ENCODE measurements at places on chromosomes 7 and 10.

DNA sequence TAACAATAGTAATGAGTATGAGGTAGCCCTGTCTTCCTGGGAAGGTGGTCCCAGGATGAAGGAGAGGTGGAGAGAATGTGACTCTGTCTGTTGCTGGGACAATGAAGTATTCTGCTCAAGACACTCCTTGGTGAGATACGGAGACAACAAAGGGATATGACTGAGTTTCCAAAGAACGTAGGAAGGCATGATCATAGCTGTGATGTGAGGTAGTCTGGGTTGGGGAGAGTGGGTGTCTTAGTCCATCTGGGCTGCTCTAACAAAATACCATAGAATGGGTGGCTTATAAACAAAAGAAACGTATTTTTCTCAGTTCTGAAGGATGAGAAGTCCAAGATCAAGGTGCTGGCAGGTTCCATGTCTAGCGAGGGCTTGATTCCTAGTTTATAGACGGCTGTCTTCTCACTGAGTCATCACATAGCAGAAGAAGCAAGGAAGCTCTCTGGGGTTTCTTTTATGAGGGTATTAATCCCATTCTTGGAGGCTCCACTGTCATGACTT is 84.9 kb upstream of the RHOBTB1 start:
- DNase-seq, result no peak

DNA sequence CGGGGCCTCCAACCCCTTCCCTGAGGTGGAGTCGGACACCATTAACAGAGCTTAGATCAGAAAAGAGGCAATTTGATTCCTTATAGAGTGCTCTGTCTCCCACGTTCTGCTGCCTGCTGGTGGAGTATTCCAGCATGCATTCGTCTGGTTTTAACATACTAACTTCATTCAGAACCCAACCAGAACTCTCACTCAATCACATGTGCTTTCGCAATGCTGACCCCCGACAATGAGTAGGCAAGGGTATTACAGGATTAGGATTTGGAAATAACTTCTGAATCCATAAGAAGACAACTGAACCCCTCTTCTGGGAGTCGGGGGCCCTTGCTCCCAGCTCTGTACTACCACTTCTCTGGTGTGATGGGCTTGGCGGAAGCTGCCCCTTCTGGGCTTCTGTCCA is 55.7 kb upstream of the HABP2 start:
- DNase-seq, result no peak

DNA sequence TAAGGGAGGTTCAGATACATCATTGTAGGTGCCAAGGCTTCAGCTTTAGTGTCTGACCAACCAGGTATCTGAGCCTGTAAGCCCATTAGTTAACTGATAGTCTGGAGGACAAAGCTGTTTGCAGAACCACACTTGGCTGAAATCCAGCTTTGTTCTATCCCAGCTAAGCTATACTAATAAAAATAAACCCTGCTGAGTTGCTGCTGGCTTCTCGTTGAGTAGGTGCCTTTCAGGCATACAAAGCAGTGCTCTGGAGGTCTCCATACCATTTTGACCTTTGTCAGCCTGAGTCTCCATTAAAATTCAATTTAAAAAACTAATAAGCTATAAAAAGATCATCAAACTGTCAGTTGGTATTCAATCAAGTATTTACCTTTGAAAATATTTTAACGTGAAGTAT is 22.0 kb downstream of the CDCA7L start:
- DNase-seq, result no peak

- no peak for DNase-seq
Observed at GRCh38 chr10:121311812-121312443, 286.3 kb downstream of the FGFR2 start.

DNA sequence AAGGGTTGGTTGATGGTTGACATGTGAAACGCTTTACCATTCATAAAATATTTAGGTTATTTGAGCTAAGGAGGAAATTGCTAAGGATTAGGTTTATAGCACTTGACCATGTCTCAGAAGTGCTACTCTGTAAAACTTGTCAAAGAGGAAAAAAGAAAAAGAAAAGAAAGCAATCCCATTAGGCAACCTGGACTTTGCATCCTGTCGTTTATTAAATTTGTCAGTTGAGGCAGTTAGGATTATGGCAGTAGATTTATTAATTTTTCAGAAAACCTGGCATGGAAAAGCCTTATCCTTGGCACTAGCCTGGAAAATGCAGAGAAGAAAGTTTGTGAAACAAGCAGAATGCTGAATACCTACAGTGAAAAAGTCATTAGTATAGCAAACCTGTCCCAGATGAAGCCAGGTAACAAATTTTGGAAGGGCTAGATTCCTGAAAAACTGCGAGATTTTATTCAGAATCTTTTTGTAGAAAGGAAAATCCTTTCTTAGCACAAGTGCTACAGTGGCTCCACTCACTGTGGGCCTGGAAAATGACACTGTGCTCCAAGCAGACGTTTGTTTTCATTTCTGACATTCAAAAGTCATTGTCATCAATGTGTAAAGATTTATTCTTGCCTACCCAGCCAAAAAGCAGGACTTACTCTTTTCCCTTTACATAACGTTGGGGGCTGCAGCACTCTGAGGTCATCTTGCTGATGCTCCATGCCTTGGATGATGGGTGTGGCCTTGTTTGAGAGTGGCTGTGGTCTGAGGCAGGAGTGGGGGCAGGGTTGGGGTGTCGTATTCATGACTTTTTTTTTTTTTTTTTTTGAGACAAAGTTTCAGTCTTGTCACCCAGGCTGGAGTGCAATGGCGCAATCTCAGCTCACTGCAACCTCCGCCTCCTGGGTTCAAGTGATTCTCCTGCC is 664.9 kb downstream of the SUGCT start:
- DNase-seq, result no peak

DNA sequence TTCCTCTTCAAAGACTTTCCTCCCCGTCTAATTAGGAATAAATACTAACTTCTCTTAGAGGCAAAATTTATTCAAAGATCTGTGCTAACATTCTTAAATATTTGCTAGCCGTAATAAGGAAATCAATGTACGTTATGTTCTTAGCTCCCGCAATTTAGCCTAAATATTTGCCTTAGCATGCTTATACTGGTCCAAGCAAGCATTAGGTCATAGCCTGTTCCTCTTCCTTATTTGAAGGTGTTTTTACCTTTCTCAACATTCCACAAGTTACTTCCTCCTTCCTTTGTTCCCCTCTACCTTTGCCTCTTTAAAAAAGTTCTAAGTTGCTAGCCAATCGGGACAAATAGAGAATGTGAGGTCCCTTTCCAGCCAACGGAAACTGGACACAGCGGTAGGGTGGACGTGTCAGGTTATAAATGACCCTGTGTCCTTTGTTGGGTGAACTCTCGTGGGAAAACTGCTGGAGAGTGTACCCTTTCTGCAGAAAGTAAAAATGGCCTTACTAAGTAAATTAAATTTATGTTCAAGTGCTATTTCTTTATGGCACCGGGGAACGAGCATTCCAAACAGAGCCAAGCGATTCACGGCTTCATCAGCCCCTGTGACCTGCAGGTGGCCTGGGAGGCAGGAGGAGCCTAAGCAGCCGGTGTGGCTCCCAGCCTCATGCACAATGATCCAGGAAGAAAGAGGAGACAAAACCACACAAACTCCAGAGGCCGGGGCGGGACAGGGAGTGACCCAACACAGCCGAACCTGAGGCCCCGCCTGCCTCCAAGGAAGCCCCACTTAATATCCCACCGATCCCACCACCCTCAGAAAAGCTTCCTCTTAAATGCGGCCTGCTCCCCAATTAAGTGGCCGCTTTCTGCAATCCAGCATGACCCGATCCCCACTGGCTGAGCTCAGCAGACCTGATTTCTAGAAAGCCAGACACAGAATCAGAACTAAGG is 67.0 kb downstream of the ZRANB1 start:
- no peak for DNase-seq

DNA sequence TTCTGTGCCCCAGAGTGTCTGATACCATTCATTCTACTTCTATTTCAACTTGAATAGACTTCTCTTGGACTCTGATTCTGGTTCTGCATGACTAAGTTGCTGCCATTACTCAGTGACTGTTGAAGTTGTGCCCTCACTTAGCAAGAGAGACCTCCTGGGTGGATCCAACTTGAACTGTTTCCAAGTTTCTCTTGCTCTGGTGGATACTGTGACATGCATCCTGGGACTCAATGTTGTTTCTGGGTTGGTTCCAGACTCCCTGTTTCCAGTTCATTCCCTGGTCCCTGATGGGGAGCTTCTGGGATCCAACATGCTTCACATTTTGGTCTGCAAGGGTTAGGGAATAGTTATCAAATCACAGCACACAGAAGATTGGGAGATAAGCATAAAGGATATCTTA is 26.2 kb upstream of the PRPF18 start:
- DNase-seq, result no peak

DNA sequence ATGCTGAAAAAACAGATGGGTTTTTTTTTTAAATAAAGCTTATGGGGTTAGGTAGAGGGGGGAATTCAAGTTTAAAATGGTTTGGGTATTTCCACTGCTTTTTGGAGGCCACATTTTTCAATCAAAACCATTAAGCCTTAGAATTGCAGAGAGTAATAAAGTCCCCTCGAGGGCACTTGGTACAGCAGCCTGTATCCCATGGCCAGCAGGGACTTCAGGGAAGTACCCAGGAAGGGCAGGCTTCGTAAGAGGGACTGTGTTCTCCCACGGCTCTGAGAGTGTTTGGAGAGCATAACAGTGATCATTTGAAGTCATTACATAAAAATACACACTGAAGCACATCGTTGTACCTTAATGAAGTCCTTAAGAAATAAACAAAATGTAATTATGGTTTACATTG is 432.7 kb downstream of the DPP6 start:
- DNase-seq, result no peak

GRCh38 chr10:76195654-76196390 is 764.4 kb downstream of the LRMDA start:
- no peak for DNase-seq

GRCh38 chr7:138033241-138033640 is 31.4 kb upstream of the CREB3L2 start:
- no peak for DNase-seq

- no peak for DNase-seq
Observed at GRCh38 chr7:69748530-69748929, 150.3 kb downstream of the AUTS2 start.

GRCh38 chr7:2639181-2639681 is 7.4 kb downstream of the TTYH3 start:
- no peak for DNase-seq

DNA sequence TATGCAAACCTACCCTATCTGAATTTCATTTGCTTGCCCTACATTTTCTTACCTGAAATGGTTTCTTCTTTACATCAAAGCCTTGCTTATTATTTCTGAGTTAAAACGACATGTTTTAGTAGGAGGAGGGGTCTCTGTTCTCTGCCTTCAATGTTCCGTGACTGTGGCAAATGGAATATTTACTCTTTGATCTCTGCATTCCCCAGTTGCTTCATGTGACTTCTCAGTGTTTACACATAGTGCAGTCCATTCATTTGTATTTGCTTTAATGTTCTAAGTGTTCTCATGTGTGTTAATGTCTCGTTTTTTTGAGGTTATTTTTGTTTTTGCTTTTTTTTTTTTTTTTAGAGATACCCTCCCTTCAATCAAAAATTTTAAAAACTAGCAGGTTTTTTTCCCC is 75.8 kb downstream of the GNAI1 start:
- no peak for DNase-seq

- DNase-seq, result no peak
Observed at GRCh38 chr7:28329661-28330363, 82.5 kb upstream of the CREB5 start.

DNA sequence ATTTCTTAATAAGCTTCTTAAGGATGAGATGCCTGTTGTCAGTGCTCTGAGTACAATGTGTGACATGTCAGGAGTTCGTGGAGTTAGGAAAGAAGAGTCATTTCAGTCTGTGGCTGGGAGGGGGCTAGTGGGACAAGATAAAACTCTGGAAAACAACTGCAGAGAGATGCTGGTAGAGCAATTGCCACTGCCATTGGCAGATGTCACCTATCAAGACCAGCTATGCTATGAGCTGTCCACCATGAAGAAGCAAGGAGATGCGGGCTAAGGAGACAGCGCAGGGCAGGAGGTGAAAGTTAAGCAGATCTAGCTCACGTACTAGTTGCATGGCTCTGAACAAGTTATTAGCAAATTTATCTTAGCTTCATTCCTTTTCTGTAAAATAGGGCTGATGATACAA is 756.7 kb downstream of the KCNMA1 start:
- DNase-seq, result no peak

DNA sequence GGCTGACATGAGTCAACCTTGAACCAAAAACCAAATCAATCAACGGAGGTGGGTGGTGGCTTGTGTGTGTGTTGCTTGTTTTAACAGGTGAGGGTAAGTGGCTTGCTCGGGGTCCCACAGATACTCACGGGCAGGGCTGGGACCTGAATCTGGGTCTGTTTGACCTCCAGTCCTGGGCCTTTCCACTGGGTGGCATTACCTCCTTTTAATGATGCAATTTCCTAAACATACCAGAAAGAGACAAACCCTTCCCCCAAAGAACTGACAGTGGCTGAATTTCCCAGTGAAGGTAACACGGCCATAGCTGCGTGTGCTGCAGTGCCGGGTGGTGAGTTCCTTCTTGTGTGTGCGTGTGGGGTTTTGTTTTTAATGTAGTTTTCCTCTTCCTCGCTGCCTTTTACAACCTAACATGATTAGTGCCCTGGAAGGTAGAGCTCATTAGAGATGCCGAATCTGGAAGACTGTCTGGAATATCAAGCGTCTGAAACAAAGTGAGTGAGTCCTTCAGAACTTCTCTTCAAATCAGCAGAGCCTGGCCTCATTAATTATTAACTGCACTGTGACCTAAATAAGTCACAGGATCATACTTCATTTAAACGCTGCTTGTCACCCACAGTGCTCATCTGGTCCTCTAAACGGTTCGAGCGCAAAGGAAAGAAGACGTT is 166.1 kb upstream of the TCERG1L start:
- DNase-seq, result no peak

All from activated CD8-positive, alpha-beta memory T cell treated with anti-CD3 and anti-CD28 coated beads for 48 hours (primary cell).